IMR-90 (cell line): ENCODE measurements at places on chromosomes 4 and X. TPM values are rescaled to one million over a fixed set of nuclear protein-coding genes. Genes with fewer than 3 reads are reported as not detected.

DNA sequence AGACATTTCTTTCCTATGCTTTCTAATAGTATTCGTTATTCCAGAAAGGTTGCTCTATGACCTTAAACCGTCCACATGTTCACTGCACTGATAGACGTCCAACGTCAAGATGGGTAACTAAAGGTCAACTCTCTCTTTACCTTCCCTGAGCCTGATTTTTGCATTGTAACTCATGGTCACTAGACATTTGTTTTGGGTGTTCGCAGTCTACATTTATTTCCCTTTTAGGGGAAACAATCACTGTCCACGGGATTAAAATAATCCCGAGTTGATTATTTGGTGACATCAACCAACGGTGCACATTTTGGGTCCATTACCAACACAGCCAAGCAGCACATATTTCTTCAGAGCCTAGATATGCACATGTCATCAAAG, 540 bp upstream of the HADH start:
- H3K27me3 ChIP-seq: no peaks in the 10 kb centered on the region; the same call in 1 of the 2 replicates
- no peak for DNase-seq
- peak overlapping the region; percentile 84 for H3K4me3 ChIP-seq
- H3K4me1 ChIP-seq: no peaks in the 10 kb centered on the region

- no peaks in the 10 kb centered on the region for H3K36me3 ChIP-seq
- DNase-seq: no peak
- H3K4me3 ChIP-seq: no peak overlapping the region
- H3K4me1 ChIP-seq: no peaks in the 10 kb centered on the region
These were observed 47.1 kb upstream of the PCDH10 start for GRCh38 chr4:133102043-133102442.

- no peaks in the 10 kb centered on the region for H3K27me3 ChIP-seq
- peaks cover 18% of the 10 kb centered on the region; the same call in 1 of the 2 replicates for H3K36me3 ChIP-seq
- H3K4me1 ChIP-seq: peaks cover 4% of the 10 kb centered on the region
- no peak overlapping the region for H3K4me3 ChIP-seq
These were observed 4.3 kb downstream of the MAEA start for GRCh38 chr4:1293991-1294390.

DNA sequence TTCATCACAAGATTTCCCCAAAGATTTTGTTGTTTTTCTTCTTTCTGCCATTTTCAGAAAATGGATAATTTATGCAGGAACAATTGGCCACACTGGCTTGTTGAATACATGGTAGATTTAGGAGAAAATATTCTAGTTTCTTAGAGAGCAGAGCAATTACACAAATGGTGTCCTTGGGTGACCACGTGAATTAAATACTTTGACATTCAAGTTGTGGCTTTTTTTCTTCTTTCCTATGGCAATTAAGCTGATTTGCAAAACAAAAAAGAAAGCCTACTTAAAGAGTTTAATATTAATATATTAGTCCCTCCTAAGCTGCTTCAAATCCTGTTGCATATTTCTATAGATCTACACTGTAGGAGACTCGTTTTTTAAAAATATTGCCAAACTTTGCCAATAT, 133.0 kb upstream of the HTR2C start:
- no peak overlapping the region for H3K4me3 ChIP-seq

DNA sequence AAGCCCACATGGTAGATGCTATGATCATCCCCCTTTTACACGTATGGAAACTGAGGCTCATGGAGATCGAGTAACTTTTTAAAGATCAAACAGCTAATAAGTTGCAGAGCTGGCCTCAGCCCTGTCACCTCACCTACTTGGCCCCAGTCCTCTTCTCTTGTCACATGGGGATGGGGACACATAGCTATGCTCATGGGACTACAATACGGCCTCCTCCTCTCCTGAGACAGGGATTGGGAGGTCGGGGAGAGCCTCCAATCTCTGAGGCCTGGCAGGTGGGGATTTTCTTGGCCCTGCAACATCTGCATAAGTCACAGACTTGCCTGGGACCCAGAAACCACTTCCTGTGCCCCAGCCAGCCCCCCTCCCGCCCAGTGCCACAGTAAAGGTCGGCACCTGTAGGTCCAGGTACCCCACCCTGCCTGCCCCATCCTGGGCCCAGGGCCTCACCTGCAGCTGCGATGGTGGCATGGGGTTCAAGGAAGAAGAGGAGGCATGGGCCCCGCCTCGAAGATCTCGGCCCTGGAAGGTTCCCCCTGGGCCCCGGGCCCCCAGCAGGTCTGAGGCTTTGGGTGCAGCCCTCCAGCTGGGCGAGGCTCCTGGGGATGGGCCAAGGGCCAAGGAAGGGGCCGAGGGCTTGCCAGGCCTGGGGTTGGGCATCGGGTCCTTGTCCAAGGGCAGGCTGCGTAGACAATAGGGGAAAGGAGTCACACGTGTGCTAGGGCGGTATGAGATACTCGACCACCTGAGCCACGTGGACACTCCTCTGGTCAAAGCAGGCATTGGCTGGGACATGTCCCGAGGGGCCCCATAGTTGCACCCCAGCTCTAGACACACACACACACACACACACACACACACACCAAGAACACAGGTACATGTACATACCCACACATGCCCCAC, 6.4 kb downstream of the FOXP3 start:
- H3K4me3 ChIP-seq: no peak overlapping the region
- no peaks in the 10 kb centered on the region for H3K4me1 ChIP-seq
- no peaks in the 10 kb centered on the region for H3K36me3 ChIP-seq
- no peak overlapping the region for H3K27ac ChIP-seq

DNA sequence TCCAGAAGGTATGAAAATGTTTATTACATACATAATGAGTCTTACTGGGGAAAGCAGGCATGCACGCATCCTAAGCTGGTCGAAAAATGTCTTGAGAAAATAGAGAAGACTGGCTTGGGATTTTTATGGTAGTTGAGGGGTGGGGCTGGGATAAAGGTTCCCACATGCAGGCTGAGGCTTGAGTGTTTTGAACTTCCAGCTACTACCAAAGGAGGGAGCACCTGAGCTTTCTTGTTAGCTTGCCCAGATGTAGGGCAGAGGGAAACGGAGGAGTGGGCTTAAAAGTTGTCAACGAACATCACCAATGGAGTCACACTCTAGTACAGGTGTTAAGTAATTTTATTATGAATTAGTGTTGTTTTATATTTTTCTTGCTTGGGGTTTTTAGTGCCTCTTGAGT, 39.6 kb upstream of the SRPX start:
- no peaks in the 10 kb centered on the region for H3K36me3 ChIP-seq
- no peak overlapping the region for H3K27ac ChIP-seq
- DNase-seq: peak; percentile 11

GRCh38 chrX:15242899-15243555, 26.9 kb downstream of the ASB9 start:
- H3K4me3 ChIP-seq: no peak overlapping the region
- peaks cover 2% of the 10 kb centered on the region for H3K27me3 ChIP-seq
- H3K36me3 ChIP-seq: no peaks in the 10 kb centered on the region
- no peaks in the 10 kb centered on the region for H3K4me1 ChIP-seq
- no peak overlapping the region for H3K27ac ChIP-seq

- no peaks in the 10 kb centered on the region for H3K36me3 ChIP-seq
- no peaks in the 10 kb centered on the region for H3K27me3 ChIP-seq
- H3K4me3 ChIP-seq: no peak overlapping the region
- no peak for DNase-seq
These were observed 82.4 kb upstream of the BMP3 start for GRCh38 chr4:80948141-80948540.

DNA sequence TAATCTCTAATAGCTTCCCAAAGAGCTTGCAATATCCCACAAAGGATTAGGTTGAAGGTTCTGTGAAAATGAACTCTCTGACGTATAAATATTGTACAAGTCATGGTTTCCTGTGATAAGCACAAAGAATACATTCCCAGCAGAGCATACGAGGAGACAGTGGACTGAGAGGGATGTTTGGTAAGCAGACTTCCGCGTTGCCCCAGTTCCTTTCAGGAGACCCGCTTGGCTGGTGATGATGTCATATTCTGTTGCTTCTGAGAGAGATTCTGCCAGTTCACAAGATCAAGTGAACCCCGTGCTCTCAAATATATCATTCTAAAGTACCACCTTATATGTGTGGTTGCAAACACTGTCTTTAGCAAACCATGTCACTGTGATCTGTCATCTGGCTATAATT, 323.9 kb upstream of the CASK start:
- peaks cover 3% of the 10 kb centered on the region for H3K27me3 ChIP-seq
- no peak overlapping the region for H3K27ac ChIP-seq
- H3K4me1 ChIP-seq: no peaks in the 10 kb centered on the region

GRCh38 chrX:25105221-25105620, 89.5 kb upstream of the ARX start:
- DNase-seq: no peak
- no peak overlapping the region for H3K27ac ChIP-seq
- no peaks in the 10 kb centered on the region for H3K27me3 ChIP-seq
- H3K36me3 ChIP-seq: no peaks in the 10 kb centered on the region
- H3K4me3 ChIP-seq: no peak overlapping the region

FANCB gene
- total RNA-seq: 7.7 and 14.4 TPM in 2 replicates

ADGRG2 gene
- under 0.01 TPM in 2 replicates for total RNA-seq

DRD5 gene
- not detected in 2 replicates for total RNA-seq

SPANXN4 gene
- not detected in 2 replicates for total RNA-seq

CXCL13 gene
- total RNA-seq: not detected in 2 replicates

RAB9B gene
- total RNA-seq: 0.90 and 1.1 TPM in 2 replicates

TMPRSS11F gene
- total RNA-seq: not detected in 2 replicates

MSX1 gene
- 1.1 TPM in 2 replicates for total RNA-seq

GAGE12H gene
- total RNA-seq: not detected in 2 replicates

S100P gene
- total RNA-seq: not detected in 2 replicates

LEF1 gene
- total RNA-seq: 0.56 and 1.8 TPM in 2 replicates

VCX3B gene
- total RNA-seq: not detected in 2 replicates
